ENCODE measurements at places on chromosomes 2 and 18.

GRCh38 chr2:122681626-122682025 lies 926.2 kb downstream of the TSN start:
- no peak for DNase-seq

DNA sequence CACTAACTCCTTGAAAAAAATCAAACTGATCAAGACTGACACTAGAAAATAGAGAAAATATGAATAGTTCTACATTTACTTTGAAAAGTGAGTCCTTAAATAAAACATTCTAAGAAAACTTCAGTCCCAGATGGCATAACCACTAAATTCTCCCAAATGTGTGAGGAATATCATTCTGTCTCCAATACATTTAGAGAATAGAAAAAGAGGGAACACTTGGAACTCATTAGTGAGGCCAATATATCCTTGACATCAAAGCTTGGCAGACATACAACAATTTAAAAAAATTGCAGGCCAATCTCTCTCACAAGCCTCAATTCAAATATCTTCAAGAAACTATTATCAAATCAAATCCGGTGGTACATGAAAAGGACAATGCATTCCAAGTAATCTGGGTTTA lies 79.3 kb upstream of the TMEM247 start:
- DNase-seq, result no peak

- DNase-seq, result no peak
These were observed 22.9 kb upstream of the STAM2 start for GRCh38 chr2:152198499-152198898.

- DNase-seq, result no peak
These were observed 236.8 kb downstream of the CLIP4 start for GRCh38 chr2:29351916-29352591.

- DNase-seq, result no peak
These were observed 678.4 kb upstream of the VRK2 start for GRCh38 chr2:57368190-57368589.

DNA sequence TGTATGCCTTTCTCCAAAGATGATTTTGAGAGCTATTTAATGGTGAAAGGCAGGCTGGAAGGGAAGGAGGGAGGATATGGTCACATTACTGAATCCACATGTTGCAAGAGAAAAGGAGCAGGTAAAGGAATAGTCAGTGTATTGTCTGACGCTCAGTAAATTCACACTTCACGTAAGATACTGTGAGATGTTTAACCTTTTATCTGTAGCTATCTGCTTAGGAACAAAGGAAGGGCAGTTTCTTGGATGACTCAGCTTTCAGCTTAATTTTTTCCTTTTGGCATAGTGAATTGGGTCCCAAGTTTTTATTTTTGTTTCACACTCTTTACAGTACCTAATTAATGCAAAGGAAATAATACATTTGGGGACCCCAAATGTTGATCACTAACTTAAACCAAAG lies 96.2 kb downstream of the PMS1 start:
- DNase-seq, result no peak

GRCh38 chr2:14543284-14543683 lies 89.2 kb upstream of the LRATD1 start:
- no peak for DNase-seq

- DNase-seq, result no peak
These were observed 167.1 kb upstream of the FOSL2 start for GRCh38 chr2:28225473-28226080.

GRCh38 chr2:217717646-217718045 lies 285.1 kb downstream of the TNS1 start:
- DNase-seq, result no peak

DNA sequence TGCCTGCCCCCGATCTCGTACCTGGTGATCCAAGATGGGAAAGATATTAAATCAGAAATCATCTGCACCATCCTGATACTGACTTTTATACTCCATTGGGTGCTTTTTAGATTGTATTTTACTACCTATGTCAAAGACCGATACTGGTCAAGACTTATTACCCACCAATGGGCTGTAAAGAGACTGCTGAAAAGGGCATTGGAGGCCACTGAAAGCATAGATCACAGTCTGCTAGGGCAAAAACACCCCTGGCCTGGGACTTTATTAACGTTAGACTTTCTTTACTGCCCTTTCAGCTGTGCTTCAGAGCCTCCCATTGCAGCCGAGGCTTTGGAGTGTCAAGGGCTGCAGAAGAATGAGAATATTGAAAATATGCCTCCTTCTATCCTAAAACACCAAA lies 472.8 kb upstream of the DDX18 start:
- no peak for DNase-seq

DNA sequence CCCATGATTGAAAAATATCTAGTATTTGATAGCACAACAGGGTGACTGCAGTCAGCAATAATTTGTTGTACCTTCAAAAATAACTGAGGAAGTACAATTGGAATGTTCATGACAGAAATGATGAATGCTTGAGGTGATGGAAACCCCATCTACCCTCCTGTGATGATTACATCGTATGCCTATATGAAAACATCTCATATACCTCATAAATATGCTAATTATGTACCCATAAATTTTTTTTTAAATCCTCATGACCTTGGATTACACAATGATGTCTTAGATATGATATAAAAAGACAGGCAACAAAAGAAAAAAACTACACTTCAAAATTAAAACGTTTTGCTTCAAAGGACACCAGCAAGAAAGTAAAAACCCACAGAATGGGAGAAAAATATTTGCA lies 1.4 kb upstream of the POLR1B start:
- no peak for DNase-seq

DNA sequence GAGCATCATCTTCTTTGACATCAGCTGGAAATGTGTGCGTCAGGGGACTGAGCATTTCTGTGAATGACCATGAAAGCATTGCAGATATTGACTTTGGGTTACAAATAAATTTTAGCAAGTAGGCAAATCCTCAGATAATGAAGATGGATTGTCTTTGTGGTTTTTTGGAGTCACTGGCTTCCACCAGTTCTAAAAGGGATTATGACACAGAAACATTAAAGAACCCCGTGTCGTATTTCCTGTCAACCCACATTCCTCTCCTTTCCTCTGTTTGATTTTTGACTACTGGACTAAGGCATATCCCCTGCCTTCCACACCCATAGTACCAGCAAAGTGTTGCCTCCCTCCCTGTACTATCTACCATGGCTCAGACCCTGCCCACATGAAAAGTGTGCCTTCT lies 268.1 kb downstream of the MYO3B start:
- no peak for DNase-seq

GRCh38 chr2:217076058-217076435 lies 216.2 kb upstream of the TNP1 start:
- DNase-seq, result no peak

GRCh38 chr2:190465060-190465459 lies 56.9 kb downstream of the MFSD6 start:
- DNase-seq, result no peak

DNA sequence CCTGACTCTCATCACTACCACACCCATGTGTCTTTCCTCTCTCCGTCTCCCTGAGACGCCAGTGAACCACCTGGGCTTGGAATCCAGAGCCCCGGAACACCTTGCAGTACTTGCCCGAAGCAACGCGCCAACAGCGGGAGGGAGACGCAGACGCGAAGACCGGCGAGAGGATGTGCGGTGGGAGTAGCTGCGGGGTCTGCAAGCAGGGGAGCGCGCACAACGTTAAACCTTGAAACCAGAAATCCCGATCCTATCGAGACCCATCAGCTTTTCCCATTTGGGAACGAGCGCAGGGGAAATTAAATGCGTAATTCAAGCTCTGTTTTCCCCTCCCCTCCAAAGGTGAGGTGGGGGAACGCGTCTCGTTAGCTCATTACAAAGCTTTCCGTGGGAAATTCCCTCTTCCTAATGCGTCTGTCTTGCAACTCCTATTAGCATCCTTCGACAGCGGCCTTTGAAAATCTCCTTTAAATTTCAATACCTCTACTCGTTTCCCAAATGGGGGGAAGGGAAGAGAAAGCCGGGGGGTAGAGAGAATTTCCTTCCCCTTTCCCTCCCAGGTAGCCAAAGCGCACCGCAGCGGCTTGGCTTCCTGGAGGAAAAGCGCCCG lies 421 bp upstream of the CNTNAP5 start:
- DNase-seq, result no peak

- DNase-seq, result no peak
These were observed 32.2 kb downstream of the THADA start for GRCh38 chr2:43563679-43564078.

DNA sequence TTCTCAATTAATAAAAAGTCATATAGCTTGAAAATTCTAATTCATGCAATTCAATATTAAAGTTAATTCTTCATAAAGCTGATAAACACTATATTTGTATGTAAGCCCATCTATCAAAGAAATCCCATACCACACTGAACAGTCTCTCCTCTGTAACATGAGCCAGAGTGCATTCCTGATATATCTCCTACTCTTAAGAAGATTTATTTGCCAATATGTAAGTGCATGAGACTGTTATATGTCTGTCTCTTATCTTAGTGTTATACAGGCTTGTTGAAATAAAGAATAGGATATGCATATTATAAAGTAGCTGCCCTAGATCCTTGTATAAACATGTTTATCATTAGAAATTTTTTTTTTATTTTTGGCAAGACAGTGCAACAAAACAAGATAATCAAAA lies 40.4 kb upstream of the TTC32 start:
- DNase-seq, result no peak

- DNase-seq, result no peak
These were observed 250.9 kb downstream of the IRS1 start for GRCh38 chr2:226548732-226549131.

GRCh38 chr2:8754106-8754776 lies 72.4 kb downstream of the ID2 start:
- no peak for DNase-seq

DNA sequence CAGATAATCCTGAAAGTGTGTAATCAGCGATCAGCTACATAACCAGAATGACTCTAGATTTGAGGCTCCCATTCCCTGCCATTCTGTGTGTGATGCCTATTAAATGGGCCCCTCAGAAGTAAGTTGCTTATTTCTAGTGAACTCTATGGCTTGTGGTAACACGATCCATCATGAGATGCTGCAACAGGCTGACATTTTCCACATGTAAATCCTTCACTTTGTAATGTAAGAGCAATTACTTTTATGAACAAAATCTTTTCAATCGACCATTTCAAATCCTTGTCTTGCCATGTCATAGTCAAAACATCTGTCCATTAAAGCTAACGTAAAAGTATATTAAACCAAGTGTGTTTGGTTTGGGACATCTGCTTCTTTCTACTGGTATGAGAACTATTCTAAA lies 175.9 kb upstream of the ETAA1 start:
- no peak for DNase-seq
